ENCODE measurements at places on chromosomes 1 and 21.

DNA sequence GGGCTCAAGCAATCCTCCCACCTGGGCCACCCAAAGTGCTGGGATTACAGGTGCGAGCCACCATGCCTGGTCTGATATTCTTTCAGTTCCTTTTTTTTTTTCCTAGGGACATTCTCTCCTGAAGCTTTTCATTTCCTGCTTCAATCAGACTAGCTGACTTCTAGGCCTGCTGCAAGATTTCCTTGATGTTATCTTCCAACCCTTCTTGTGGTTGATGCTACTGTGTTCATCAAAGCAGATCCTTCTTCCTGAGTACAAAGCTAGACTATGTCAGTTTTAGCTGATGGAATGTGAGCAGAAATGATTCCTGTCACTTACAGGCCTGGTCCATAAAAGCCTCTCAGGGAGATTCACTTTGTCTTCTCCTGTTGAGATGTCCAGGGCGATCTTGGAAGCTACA lies 146.4 kb downstream of the CDC7 start:
- DNase-seq: no peak

DNA sequence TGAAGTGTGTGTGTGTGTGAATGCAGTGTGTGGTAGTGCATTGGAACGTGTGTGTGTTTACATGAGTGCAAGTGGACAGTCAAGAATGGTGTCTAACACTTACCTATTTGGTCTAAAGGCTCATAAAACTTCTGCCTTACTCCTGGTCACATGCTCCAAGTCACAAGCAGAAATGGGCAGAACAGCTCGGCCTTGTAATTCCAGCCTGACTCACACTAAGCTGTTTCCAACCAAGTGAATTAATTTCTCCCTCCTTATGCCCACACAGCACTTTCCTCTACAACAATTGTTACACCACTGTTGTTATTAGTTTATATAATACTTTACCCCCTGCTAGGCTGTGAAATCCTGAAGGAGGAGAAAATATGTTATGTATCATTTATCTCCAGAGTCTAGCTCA lies 43.8 kb downstream of the DDR2 start:
- no peak for DNase-seq

GRCh38 chr1:83516369-83516768 lies 482.6 kb downstream of the TTLL7 start:
- DNase-seq: no peak

DNA sequence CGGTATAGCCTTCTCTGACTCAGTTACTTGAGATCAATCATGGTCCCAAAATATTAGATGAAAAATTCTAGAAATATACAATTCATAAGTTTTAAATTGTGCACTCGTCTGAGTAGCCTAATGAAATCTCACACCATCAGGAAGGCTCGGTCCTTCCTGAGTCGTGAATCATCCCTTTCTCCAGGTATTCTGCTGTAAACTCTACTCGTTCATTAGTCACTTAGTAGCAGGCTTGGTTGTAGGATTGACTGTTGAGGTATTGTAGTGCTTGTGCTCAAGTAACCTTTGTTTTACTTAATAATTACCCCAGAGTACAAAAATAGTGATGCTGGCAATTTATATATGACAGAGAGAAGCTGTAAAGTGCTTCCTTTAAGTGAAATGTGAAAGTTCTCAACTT lies 238.7 kb downstream of the OLFM3 start:
- no peak for DNase-seq

DNA sequence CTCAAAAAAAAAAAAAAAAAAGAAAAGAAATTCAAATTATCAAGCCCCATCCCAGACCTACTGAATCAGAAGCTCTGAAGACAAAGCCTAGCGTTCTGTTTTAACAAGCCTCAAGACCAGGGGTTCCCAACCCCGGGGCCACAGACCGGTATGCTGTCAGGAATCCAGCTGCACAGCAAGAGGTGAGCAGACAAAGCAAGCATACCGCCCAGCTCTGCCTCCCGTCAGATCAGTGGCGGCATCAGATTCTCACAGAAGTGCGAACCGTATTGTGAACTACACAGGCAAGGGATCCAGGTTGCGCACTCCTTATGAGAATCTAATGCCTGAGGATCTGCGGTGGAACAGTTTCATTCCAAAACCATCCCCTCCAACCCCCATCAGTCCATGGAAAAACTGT lies 57.8 kb upstream of the RASAL2 start:
- no peak for DNase-seq

DNA sequence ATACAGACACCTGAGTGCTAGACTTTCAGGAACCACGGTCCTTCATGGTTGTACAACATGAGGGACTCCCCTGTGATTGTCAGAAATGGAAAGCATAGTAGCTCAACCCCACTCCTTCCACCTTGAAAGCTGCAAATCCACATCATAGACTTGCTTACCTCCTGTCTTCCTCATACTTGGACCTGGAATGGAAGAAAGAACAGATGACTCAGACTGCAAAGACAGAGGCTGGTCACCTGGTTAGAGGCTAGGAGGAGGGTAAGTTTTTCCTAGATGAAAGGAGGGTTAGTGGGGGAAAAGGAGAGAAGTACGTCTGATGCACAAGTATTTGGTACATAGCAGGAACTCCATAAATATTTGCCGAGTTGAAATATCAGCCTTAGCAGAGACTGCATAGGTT lies 37.2 kb downstream of the LRRC71 start:
- DNase-seq: no peak

- no peak for DNase-seq
Observed at GRCh38 chr1:85934516-85934915, 222.1 kb downstream of the COL24A1 start.

- no peak for DNase-seq
Observed at GRCh38 chr1:221317537-221317936, 424.4 kb downstream of the DUSP10 start.

DNA sequence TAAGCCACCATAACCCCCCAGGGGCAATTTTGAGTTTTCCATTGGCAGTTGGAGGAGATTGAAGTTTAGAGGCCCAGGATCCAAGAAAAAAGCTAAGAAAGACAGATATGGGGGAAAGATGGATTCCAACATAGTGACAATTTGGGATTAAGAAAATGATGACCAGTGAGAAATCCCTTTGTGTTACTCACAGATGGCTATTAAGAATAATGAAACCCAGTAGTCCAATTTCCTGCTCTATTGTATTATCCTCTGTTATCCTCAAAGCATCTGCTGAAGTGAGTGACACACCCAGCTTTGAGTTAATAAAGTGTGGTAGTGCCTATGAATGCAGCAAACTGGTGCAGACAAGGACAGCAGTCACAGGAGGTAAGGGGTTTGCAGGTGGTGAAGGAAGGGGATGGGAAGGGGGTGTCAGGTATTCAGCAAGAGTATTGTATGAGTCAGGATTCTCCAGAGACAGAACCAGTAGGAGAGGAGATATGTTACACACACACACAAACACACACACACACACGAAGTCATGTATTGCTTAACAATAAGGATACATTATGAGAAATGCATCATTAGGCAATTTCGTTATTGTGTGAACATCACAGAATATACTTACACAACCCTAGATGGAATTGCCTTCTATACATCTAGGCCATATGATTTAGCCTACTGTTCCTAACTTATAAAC lies 112.4 kb upstream of the VANGL1 start:
- DNase-seq: no peak
